ENCODE measurements at places on chromosomes 1 and 21.

DNA sequence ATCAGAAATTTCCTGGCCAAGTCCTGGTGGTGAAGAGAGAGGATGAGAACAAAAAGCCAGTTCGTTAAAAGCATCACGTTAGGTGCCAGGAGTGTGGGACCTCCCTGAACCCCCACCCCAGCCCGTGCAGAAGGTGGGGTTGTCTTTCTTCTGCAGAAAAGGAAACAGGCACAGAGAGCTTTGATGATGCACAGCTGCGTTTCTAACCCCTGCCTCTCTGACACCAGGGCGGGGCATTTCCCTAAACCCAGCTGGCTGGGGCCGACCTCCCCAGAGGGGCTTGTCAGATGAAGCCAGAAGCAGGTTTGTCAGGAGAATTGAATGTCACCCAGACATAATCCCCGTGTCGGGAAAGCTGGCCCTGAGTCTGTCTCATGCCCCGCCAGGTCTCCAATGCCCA lies 189.3 kb upstream of the EDN2 start:
- no peak for DNase-seq

GRCh38 chr1:11558871-11559590 lies 80.1 kb downstream of the DISP3 start:
- no peak for DNase-seq

DNA sequence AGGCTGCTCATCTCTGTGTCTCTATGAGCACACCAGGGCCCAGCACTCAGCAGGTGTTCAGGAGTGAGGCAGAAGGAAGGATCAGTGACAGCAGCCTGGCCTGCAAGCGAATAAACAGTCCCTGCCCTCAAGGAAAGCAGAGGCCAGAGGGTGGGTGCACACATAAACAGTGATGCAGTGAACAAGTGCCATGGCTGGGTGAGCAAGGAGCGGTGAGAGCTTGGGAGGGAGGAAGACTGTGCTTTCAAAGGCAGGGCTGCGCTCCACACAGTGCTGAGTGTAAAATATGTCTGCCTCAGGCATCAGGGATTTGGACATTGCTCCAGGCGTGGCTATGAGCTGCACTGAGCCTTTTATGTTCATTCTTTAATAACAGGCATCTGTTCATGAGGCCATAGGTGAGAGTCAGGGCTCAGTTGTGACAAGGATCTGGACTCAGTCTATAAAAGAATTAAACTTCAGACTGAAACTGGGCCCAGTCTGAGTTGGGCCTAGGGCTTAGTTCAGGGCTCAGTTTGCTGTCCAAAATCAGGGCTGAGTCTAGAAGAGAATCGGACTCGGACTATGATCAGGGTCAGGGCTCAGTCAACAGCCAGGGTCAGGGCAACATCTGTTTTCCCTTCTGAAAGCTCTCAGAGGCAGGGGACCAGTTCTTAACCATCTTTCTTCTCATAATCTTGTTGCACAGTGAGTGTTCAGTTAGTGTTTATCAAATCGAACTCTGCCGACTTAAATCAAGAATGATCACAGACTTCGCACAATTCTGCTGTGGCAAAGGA lies 213.7 kb downstream of the FOXD2 start:
- no peak for DNase-seq

DNA sequence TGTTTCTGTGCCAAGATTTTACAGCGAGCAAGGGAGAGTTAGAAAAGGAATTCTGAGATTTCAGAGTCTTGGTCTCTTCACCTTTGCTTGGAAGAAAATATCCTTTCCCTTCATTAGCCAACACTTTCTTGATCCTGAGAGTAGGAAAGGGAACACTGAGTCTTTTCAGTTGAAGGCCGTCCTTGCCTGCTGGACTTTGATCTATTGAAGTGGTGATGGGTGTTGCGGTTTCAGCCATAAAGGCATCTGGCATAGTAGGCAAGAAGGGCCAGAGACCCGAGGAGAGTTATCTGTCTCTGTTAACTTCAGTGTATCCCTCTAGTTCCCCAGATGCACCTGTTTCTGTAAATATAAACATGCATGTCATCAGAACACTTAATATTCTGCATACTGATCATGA lies 9.7 kb downstream of the SELE start:
- no peak for DNase-seq

- no peak for DNase-seq
Measured at GRCh38 chr1:66597500-66597899, 63.5 kb downstream of the SGIP1 start.

DNA sequence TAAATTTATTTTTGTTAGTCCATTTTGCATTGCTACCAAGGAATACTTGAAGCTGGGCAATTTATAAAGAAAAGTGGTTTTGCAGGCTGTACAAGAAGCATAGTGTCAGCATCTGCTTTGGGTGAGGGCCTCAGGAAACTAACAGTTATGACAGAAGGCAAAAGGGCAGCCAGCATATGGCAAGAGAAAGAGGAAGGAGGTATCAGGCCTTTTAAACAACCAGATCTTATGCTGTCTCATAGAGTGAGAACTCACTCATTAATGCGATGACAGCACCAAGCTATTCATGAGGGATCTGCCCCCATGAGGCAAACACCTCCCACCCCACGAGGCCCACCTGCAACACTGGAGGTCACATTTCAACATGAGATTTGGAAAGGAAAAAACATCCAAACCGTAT lies 898.4 kb downstream of the KCNT2 start:
- DNase-seq: no peak

DNA sequence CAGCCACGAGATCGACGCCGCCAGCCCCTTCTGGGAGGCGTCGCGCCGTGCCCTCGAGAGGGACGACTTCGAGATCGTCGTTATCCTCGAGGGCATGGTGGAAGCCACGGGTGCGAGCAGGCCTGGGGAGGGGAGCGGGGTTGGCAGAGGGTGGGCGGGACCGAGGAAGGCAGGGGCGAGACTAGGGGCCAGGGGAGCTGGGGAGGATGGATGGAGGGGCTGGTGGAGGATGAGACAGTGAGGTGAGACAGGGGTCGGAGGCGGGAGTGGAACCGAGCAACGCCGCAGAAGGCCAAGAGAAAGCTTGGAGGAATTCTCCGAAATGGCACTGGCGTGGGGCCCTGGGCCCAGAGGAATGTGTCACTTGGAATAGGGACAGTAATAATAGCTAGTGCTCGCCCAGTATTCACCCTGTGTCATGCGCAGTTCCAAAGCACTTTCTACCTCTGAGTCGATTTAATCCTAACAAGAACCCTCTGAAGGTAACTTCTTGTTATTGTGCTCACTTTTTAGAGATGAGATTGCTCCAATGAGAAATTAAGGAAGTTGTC lies 3.5 kb downstream of the KCNJ9 start:
- no peak for DNase-seq

- no peak for DNase-seq
Measured at GRCh38 chr1:105492921-105493320, 1563.6 kb upstream of the PRMT6 start.

- no peak for DNase-seq
Measured at GRCh38 chr1:22126531-22126930, 16.4 kb downstream of the WNT4 start.

- no peak for DNase-seq
Measured at GRCh38 chr1:115953180-115953579, 23.1 kb upstream of the SLC22A15 start.

DNA sequence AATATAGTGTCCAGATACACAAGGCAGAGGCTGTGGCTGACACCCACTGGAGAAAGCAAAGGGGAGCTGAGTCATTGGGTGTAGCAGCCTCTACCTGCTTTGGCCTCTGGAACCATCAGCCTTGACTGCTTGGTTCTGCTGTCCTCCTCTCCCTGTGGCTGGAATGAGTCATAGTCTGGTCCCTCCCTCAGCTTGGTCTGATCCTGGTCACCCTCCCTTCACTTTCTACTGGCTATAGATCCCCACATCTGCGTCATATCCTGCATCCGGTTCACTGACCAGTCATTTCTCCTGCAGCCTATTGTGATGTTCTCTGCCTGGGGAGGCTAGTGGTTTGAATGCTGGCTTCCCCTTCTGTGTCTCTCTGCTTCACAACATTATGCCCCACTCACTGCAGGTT lies 372.8 kb upstream of the DAB1 start:
- DNase-seq: no peak
